HFFc6 (cell line): ENCODE measurements at places on chromosomes 16 and 17.

DNA sequence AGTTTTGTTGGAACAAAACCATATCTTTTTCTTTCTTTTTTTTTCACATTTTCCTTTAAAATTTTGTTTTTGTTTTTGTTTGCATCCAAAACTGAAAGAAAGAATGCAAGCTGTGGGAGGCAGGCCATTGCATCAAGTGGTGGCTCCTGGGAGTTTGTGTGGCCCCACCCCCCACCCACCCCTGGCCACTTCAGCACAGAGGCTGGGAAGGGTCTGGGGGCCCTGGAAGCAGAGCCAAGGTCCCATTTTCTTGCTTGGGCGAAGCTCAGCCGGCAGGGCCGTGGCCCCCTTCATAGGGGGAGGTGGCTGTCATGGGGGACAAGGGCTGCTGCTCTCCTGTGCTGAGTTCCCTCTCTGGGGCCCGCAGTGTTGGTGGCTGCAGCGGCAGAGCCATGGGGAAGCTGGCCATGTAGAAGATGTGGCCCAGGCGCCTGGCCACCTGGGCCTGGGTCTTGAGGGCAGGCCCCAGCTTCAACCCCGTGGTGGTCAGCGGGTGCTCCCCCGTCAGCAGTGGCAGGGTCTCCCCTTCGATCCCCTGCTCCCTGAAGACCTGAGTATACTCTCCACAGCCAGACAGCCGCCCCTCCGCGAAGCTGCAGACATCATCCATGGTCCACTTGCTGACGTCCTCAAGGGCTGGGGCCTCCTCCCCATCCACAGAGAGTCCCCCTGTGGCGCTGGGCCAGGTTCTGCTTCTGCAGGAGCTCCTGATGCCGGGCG is 19.8 kb downstream of the PAFAH1B1 start:
- no peak for DNase-seq

DNA sequence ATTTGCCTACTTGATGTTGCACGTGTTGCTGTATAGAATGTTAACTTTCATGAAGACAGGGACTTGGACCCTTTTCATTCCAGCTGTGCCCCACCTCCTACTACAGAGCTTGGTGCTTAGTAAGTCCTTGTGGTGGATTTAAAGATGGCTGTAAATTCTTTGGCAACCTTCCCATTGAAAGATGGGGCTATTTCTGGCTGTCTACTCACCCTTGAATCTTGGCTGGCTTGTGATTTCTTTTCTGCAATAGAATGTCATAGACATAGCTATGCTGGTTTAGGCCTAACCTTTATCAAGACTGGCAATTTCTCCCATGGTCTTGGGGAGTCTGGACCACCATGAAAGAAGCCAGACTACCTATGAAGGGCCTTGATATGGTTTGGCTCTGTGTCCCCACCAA is 59.0 kb downstream of the ACSM2A start:
- DNase-seq, result no peak

GRCh38 chr16:75806487-75806886 is 80.2 kb upstream of the CPHXL start:
- no peak for DNase-seq

DNA sequence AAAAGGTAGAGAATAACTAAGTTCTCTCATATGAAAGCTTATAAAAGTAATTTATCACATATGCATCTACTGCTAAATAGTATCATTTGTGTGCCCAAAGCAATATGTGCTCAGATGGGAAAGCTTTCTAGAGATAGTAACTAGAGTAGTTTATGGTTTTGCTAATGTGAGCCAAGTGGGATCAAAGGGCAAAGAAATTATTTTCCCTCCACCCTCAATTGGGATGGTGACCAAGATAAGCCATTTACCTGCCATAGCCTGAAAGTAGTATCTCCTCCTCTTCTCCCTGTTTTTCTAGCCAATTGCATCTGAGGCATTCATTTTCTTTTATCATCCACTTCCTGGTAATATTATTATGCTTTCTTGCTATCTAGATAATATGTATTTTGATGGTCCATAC is 41.9 kb upstream of the KCNJ16 start:
- no peak for DNase-seq

GRCh38 chr16:9123871-9124270 is 32.4 kb downstream of the HAPSTR1 start:
- no peak for DNase-seq

GRCh38 chr16:68744744-68745280 is 7.7 kb downstream of the CDH1 start:
- peak; percentile 18 for DNase-seq

DNA sequence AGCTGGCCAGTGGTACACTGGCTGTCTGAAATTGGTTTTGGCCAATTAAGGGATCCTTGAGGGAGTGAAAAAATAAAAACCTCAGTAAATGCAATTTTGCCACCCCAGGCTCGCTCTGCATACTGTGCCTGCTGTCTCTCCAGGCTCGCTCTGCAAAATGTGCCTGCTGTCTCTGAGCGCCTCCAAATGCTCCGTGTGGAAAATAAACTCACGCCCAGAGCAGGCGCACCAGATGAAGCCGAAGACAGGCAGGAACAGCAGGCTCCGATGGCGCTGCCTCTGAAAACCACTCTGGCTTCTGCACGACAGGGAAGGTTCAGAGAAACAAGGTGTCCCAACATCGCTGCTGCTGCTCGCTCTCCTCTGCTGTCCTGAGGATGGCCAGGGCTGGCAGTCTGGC is 29.1 kb downstream of the SNN start:
- no peak for DNase-seq

DNA sequence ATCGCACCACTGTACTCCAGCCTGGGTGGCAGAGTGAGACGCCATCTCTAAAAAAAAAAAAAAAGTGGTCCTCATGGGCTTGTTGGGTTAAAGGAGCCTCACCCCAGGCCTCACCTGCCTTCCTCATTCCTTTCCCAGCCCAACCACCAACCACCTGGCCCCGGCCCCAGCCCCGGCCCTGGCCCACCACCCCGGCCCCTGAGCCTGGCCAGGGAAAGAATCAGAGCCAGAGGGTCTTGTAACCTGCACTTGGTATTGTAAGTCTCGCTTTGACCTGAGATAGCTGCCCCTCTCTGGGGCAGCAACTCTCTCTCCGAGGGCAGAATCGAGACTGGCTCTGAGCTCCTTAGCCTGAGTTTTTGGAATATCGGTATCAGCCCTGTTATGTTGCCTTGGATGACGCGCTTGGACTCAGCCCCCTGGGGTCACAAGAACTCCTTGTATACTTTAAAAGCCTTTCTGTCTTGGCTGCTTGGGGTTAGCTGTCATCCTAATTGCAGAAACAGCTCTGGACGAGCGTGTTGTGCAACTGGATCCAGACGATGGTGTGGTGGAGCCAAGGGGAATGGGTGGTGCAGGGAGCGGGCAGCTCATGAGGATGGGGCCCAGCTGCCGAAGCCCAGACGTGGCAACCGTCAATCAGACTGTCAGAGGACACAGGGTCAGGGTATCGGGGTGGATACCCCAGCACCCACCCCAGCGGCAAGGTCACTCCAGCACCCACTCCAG is 14.6 kb downstream of the SMTNL2 start:
- no peak for DNase-seq

GRCh38 chr17:40813804-40814203 is 8.6 kb downstream of the KRT10 start:
- DNase-seq, result peak; percentile 36

DNA sequence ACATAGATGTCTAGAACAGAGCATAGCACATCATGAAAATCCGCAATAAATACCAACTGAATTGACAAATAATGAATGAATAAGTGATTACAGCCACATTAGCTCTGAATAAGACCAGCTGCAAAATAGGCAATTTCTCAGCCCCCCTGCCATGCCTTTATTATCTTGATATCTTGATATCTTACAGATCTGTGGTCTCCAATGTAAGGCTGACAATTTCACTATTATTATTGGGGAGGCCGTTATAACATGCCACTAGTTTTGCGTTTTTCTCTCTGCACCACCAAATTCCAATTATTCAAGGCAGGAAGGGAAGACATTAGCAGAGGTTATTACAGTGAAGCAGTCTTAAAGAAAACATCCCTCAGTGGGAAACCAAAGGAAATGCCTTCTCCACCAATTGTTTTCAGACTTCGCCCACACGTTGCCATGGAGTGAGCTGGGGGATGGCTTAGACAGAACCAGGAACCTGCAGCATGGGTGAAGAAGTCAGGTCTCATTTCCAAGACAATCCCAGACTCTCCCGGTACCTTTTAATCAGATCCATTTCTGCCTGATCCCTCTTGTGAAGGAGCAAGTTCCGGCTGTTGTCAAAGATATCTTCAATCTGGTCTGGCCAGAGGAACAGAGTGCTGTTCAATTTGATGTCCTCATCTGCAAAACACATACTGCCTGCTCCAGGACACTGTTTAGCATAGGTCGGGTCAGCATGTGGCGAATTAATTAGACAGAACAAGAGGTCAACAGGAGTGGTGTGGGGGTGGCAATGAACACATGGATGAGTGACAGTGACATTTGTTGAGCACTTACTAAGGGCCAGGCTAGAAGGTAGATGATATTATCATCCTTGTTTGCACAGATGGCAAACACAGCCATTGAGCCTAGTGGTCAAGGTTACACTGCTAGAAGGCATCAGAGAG is 46.4 kb downstream of the DNAH3 start:
- DNase-seq, result peak; percentile 16

- DNase-seq, result no peak
Observed at GRCh38 chr17:18379246-18380146, 1.9 kb downstream of the EVPLL start.

DNA sequence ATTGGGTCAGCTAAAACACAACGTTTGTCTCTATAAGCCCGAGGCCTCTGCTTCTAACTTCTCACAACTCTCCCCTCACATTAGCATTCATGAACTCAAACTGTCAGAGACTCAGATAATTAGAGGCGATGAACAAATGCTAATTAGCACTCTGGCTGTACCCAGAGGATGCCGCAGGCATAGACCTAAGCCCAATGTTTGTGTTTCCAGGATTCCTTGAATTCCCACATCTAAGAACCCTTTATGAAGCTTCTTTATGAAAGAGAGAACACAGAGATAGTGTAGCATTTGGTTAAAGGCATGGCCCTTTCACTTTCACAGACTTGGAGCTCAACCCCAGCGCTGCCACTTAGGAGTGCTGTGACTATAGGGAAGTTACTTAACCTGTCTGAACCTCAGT is 512.2 kb downstream of the GRIN2A start:
- DNase-seq, result no peak

- no peak for DNase-seq
Observed at GRCh38 chr17:53032861-53033271, 789.9 kb upstream of the KIF2B start.

DNA sequence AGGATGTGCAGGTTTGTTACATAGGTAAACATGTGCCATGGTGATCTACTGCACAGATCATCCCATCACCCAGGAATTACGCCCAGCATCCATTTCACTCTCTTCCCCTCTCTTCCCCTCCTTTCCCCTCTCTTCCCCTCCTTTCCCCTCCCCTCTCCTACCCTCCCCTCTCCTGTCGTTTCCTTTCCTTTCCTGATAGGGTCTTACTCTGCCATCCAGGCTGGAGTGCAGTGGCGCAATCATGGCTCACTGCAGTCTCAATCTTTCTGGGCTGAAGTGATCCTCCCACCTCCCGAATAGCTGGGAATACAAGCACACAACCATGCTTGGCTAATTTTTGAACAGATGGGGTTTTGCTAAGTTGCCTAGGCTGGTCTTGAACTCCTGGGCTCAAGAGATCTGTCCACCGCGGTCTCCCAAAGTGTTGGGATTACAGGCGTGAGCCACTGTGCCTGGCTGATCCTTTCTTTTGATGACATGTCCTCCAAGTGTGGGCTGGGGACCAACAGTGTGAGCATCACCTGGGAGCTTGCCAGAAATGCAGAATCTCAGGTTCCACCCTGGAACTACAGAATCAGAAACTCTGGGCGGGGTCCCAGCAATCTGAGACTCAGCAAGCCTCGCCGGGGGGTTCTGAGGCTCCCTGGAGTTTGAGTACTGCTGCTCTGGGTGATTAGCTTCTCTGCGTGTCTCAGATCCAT is 10.8 kb downstream of the ATP2C2 start:
- no peak for DNase-seq

GRCh38 chr17:64250233-64250835 is 12.7 kb downstream of the TEX2 start:
- DNase-seq, result no peak

- DNase-seq, result no peak
Observed at GRCh38 chr17:69048634-69049033, 12.1 kb downstream of the ABCA9 start.

DNA sequence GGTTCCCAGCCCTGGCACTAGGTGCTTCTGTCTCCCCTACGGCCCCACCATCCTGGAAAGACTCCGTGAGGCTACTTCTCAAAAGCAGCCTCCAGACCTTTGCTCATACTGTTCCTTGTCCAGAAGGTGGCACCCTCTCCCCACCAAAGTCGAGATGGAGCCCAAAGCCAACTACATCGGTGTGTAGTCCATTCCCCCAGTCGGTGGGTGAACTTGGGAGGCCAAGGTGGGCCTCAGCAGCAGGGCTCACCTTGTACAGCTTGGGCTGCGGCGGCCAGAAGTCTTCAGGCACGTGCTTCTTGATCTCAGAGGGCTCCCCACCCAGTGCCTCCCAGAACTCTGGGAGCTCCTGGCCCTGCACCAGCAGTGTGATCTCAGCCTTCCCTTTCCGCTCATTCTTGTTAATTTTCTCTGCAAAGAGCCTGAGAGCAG is 10.2 kb downstream of the FLII start:
- peak; percentile 69 for DNase-seq

DNA sequence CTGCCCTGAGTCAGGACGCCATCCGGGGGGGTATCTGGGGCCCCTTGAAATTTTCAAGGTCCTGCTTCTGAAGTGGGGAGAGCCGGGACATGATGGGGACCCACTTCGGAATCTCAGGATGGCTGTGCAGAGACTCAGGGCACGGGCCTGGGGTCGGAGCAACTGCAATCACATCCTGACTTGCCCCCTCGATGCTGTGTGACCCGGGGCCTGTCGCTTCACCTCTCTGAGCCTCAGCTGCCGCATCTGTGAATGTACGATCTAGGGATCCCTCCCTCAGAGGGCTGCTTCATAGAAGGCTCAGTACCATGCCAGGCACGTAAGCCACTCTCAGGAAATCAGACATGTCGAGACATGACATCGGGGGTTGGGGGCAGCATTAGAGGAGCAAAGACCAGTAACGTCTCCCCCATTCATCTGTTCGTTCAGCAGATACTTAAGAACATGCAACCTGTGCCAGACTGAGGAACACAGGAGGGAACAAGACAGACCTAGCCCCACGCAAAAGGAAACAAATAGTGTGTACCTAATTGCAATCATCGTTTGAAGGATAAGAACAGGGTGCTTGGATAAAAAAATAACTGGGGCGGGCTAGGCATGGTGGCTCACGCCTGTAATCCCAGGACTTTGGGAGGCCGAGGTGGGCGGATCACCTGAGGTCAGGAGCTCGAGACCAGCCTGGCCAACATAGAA is 229.6 kb downstream of the PARN start:
- no peak for DNase-seq

DNA sequence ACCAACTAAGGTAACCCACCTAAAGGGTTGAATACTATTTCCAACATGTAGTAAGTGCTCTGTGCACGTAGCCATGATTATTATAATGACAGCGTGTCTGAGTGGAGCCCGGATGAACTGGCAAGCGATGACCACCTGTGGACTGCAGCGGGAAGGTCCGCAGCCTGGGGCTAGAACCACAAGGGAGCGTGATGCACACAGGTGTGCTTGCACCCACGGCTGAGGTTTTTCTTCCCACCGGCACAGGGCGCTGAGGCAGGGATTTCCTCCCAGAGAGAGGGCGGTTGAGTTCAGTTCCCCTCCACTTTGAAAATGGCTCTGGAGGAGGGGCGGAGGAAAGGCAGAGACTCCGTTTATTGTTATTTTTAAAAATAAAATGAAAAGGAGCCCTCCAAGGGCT is 221.7 kb upstream of the HSBP1 start:
- no peak for DNase-seq

GRCh38 chr16:5944971-5945370 is 847.4 kb upstream of the EEF2KMT start:
- DNase-seq, result no peak

- DNase-seq, result no peak
Observed at GRCh38 chr16:30954993-30955392, 2.6 kb upstream of the SETD1A start.

- DNase-seq, result no peak
Observed at GRCh38 chr16:30473231-30474073, 910 bp downstream of the ITGAL start.
